ENCODE measurements at places on chromosomes 1 and 21. TPM values are rescaled to one million over a fixed set of nuclear protein-coding genes. Genes with fewer than 3 reads are reported as not detected.
A peak's percentile ranks its signal among the peaks of the same experiment; 100 is the strongest.

GRCh38 chr1:64631346-64632034 lies 113.4 kb upstream of the RAVER2 start:
- H3K27me3 ChIP-seq = no peaks in the 10 kb centered on the region
- no peak overlapping the region for H3K27ac ChIP-seq
- DNase-seq = no peak
- no peaks in the 10 kb centered on the region for H3K36me3 ChIP-seq
- peaks cover 13% of the 10 kb centered on the region for H3K4me1 ChIP-seq

Gene NPHS2
- not detected for total RNA-seq

GRCh38 chr1:94117259-94117851 lies 3.6 kb downstream of the ABCA4 start:
- no peak overlapping the region for H3K4me3 ChIP-seq
- H3K4me1 ChIP-seq = no peaks in the 10 kb centered on the region
- H3K27me3 ChIP-seq = no peaks in the 10 kb centered on the region
- no peak overlapping the region for H3K27ac ChIP-seq
- no peak for DNase-seq

DNA sequence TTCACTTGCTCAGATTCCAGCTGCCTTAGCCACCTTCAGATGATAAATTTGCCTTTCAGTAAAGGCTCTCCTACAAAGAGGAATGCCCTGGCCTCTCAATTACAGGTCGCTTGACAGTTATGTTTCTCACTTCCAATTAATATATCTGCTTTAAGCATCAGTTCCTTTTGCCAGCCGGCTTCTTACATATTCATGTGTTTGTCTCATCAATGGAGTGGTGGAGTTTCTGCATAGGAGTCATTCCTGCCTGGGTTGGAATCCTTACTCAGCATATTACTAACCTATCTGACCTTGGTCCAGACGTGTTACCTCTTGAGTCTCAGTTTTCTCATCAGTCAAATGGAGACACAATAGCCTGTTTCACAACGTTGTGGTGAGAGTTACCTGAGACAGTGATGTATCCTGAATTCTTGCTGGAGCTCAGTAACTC lies 9.4 kb upstream of the SESN2 start:
- H3K4me3 ChIP-seq = peak overlapping the region; percentile 31
- H3K27me3 ChIP-seq = no peaks in the 10 kb centered on the region
- H3K36me3 ChIP-seq = no peaks in the 10 kb centered on the region
- no peak for DNase-seq

DNA sequence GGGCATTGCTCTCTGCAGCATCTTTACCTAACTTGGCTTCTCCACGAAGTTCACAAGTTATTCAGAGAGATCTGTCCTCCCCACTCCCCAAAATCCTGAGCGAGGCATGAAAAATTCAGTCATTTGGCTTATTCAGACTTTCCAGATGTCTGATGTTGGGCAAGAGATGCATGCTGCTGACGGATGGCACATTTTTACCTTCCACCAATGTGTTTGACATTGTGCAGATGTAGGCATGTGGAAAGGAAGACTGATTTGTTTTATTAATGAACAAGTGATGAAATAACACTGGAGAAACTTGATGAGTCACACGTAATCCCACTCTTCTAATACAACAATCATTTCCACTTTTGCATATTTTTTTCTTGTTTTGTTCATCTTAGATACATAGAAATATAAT lies 86.7 kb downstream of the C1orf94 start:
- no peak overlapping the region for H3K4me3 ChIP-seq
- peaks cover 10% of the 10 kb centered on the region for H3K27me3 ChIP-seq
- DNase-seq = no peak

- H3K4me1 ChIP-seq = peaks cover 5% of the 10 kb centered on the region
- peak; percentile 50 for DNase-seq
- H3K4me3 ChIP-seq = peak overlapping the region; percentile 1
- H3K36me3 ChIP-seq = no peaks in the 10 kb centered on the region
- no peaks in the 10 kb centered on the region for H3K27me3 ChIP-seq
- H3K27ac ChIP-seq = peak overlapping the region; percentile 1
Observed at GRCh38 chr1:43348809-43349593, 9.8 kb upstream of the CDC20 start.

- H3K27me3 ChIP-seq = peaks cover 9% of the 10 kb centered on the region
- H3K4me3 ChIP-seq = peak overlapping the region; percentile 76
- H3K4me1 ChIP-seq = peaks cover 23% of the 10 kb centered on the region
Observed at GRCh38 chr1:209685821-209686220, 10.6 kb downstream of the G0S2 start.

DNA sequence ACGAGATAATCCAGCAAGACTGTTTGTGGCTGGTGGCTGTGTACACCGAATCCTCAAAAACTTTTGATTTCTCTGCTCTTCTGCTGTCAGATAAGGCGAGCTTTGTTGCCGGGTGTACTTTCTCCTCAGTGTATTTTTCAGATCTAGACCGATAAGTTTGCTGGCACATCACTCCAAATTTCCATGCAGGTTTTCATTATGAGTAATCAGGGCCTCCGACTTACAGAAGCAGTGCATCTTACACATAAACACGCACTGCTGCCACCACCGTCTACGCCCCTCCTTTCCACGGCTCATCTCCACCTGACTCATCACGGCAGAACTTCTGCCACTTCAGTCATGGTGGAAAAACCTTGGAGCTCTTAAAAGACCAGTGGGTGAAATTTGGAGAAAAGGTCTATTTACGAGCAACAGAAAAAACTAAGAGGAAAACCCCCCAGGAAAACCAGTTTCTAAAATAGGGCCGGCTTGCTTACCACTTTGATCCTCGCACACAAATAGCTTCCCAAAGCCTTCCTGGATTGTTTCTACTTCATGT lies 7.7 kb downstream of the ZBTB21 start:
- peak; percentile 90 for DNase-seq
- peak overlapping the region; percentile 54 for H3K4me3 ChIP-seq
- peaks cover 69% of the 10 kb centered on the region for H3K4me1 ChIP-seq
- no peaks in the 10 kb centered on the region for H3K27me3 ChIP-seq

Gene RIIAD1
- not detected for total RNA-seq

Gene ERICH3
- not detected for total RNA-seq

GRCh38 chr1:227318853-227319607 lies 738 bp upstream of the CDC42BPA start:
- H3K27me3 ChIP-seq = peaks cover 78% of the 10 kb centered on the region
- H3K36me3 ChIP-seq = peaks cover 2% of the 10 kb centered on the region
- H3K4me1 ChIP-seq = peaks cover 31% of the 10 kb centered on the region
- no peak overlapping the region for H3K27ac ChIP-seq
- DNase-seq = no peak

- DNase-seq = no peak
- H3K4me1 ChIP-seq = no peaks in the 10 kb centered on the region
- H3K36me3 ChIP-seq = no peaks in the 10 kb centered on the region
- H3K27ac ChIP-seq = no peak overlapping the region
- H3K4me3 ChIP-seq = no peak overlapping the region
Observed at GRCh38 chr1:117284399-117285215, 73.9 kb upstream of the VTCN1 start.

Gene CELA3B
- total RNA-seq = not detected

DNA sequence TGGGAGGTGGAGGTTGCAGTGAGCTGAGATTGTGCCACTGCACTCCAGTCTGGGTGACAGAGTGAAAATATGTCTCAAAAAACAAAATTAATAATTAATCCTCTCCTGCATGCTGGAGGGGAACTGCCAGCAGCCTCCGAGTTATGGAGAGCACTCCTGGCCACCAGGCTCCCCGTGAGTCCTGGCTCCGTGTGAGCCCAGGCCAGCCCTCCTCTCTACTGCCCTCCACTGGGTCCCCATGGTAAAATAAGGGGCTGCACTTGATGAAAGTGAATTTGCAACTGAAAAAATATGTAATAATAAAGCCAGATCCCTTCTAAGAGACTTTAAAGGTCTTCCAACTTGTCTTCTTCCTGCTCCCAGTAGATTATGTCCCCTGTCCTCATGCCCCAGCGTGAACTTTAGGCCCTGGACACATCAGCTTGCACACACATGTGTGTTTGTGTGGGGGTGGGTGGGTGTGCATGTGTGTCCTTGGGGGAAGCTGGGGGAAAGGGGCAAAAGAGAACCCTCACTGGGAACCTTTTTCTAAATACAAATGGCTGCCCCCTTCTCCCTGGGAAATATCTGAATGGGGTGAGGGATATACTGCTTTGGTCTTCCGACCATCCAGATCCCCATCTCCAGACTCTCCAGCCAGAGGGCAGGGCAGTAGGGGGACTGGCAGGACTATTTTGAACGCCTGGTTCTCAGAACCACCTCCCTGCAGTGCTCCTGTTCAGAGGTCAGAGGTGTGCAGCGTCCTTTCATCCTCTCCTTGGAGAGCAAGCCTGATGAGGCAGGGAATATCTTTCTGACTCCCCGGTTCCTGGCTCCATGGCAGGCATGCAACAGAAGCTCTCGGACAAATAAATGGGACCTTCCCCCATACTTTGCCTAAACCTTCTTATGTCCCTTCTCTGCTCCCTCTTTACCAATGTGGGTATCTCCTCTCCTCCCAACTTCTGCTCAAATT lies 26.2 kb downstream of the NEK2 start:
- H3K4me3 ChIP-seq = no peak overlapping the region
- H3K36me3 ChIP-seq = no peaks in the 10 kb centered on the region
- H3K27ac ChIP-seq = no peak overlapping the region
- H3K27me3 ChIP-seq = no peaks in the 10 kb centered on the region
- no peaks in the 10 kb centered on the region for H3K4me1 ChIP-seq
- DNase-seq = peak; percentile 24

DNA sequence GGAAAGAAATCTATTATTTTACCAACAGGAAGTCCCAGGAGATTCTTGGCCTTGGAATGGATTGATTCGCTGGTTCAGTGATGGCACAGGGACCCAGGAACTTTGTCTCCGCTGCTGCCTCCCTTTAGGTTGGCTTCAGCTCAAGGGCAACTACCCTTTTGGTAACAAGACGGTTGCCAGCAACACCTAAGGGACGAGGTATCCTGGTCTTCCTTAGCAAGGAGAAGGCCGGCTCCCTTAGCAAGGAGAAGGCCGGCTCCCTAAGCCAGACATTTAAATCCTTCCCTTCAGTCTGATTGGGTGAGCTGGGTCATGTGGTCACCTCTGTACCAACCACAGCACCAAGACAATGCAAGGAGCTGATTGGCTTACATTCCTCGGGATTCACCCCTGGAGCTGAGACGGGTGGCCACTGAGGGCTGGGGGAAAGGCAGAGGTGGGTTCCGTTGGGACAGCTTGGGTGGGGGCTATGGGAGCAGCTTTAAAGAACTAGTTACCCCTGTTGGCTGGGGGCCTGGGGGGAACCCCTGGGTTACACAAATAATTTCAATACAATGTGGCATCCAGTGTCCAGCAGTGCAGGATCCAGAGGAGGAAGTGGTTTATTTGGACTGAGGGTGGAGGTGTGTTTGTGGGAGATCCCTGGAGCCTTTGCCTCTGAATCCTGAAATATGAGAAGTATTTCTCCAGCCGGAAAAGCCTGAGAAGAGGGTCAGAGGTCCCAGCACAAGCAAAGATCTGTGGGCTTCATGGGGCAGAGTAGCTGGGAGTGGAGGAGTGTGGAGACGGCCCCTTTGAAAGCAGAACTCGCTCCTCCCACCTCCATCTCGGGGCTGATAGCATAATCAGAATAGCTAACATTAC lies 20.7 kb upstream of the CLIC4 start:
- H3K27ac ChIP-seq = no peak overlapping the region
- peaks cover 19% of the 10 kb centered on the region for H3K4me1 ChIP-seq
- H3K27me3 ChIP-seq = no peaks in the 10 kb centered on the region
- H3K36me3 ChIP-seq = no peaks in the 10 kb centered on the region

Gene OPRD1
- not detected for total RNA-seq
